NCI-H774 (cell line): ENCODE measurements at places on chromosomes 5 and 9.

DNA sequence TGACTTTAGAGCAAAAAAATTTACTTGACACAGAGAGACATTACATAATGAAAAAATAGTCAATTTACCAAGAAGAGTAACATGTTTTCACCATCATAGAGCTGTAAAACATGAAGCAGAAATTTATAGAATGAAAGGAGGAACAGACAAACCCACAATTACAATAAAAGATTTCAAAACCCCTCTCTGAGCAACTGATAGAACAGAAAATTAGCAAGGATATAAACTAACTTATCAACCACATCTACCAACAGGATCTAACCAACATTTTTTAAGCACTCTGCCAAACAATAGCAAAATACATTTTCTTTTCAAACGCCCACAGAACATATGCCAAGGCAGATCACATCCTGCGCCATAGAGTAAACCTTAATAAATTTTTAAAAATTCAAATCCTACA lies 17.9 kb downstream of the SLCO4C1 start:
- DNase-seq: no peak

- DNase-seq: no peak
Observed at GRCh38 chr5:67050635-67051034, 146.0 kb downstream of the CD180 start.

GRCh38 chr9:105355781-105356180 lies 92.1 kb upstream of the FSD1L start:
- DNase-seq: no peak

DNA sequence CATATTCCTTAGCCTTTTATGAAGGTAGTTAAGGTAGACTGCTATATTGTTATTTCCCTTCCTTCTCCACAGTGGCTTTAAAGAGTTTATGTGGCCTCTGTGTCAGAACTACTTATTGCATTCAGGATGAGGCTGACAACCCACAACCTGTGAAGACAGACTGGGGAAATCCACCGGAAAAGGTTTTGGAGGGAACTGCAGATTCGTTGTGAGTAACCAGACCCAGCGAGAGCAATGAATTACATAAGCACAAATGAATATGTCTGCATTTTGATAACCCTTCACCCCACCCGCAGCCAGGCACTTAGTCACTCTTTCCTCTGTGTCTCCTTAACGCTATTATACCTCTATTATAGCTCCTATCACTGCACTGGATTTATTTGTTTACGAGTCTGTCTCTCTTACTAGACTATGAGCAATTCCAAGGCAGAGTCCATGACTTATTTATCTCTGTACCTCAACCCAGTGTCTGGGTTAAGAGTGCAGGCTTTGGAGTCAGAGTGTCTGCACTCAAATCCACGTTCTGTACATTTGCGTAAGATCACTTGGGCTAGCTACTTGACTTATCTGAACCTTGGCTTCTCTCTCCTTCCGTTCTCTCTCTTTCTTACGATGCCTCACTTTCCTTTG lies 19.2 kb downstream of the KCTD16 start:
- DNase-seq: no peak
